ENCODE measurements at places on chromosomes 11 and 22.

- no peaks in the 10 kb centered on the region for H3K36me3 ChIP-seq
- no peaks in the 10 kb centered on the region for H3K27me3 ChIP-seq
These were observed 9.9 kb downstream of the GVQW3 start for GRCh38 chr11:76391021-76391420.

GRCh38 chr22:49582678-49583077 lies 245.0 kb downstream of the BRD1 start:
- H3K4me1 ChIP-seq: no peaks in the 10 kb centered on the region
- no peaks in the 10 kb centered on the region for H3K36me3 ChIP-seq
- DNase-seq: no peak
- no peak overlapping the region for H3K4me3 ChIP-seq

DNA sequence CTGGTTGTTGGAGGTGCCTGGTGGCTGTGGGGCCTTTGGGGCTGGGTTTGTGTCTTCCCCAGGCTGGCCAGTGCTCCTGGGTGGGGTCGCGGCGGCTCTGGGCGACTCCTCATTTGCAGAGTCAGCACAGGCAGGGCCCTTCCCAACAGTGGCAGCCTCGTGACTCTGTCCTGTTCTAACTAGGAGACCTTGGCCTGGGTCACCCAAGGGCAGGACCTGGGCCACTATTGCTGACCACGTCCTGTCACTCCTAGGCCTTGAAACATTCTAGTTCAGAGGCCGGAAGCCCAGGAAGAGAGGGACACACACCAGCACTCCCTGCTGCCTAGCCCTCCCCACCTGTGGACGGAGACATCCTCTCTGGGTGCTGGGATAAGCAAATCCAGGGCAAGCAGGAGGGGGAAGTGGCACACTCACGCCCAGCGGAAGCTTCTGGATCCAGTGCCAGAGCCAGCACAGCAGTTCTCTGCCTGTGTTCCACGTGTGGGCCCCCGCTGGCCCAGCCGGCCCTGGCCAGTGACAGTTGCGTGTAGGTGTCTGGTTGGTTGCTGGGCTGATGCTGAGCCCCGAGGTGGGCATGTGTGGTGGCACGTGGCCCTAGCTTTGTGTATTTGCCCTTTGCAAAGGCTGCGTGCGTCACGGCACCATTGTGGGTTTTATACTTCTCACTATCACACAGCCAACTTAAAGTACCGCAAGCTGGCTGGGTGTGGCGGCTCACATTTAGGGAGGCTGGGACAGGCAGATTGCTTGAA lies 4.3 kb upstream of the CHID1 start:
- peaks cover 16% of the 10 kb centered on the region for H3K4me1 ChIP-seq
- no peaks in the 10 kb centered on the region for H3K27me3 ChIP-seq
- H3K4me3 ChIP-seq: no peak overlapping the region
- peak; percentile 55 for DNase-seq
- H3K27ac ChIP-seq: no peak overlapping the region
- no peaks in the 10 kb centered on the region for H3K36me3 ChIP-seq

- no peaks in the 10 kb centered on the region for H3K4me1 ChIP-seq
- no peak overlapping the region for H3K4me3 ChIP-seq
- H3K36me3 ChIP-seq: no peaks in the 10 kb centered on the region
These were observed 76.4 kb downstream of the COMMD9 start for GRCh38 chr11:36212564-36213392.

GRCh38 chr11:66150140-66150539 lies 80.1 kb downstream of the PACS1 start:
- no peaks in the 10 kb centered on the region for H3K27me3 ChIP-seq
- peaks cover 5% of the 10 kb centered on the region for H3K4me1 ChIP-seq
- H3K4me3 ChIP-seq: no peak overlapping the region
- peak overlapping the region; percentile 31 for H3K27ac ChIP-seq
- no peak for DNase-seq

Data from heart right ventricle (tissue), 16 donors.